ENCODE measurements at places on chromosomes 2 and 18.

DNA sequence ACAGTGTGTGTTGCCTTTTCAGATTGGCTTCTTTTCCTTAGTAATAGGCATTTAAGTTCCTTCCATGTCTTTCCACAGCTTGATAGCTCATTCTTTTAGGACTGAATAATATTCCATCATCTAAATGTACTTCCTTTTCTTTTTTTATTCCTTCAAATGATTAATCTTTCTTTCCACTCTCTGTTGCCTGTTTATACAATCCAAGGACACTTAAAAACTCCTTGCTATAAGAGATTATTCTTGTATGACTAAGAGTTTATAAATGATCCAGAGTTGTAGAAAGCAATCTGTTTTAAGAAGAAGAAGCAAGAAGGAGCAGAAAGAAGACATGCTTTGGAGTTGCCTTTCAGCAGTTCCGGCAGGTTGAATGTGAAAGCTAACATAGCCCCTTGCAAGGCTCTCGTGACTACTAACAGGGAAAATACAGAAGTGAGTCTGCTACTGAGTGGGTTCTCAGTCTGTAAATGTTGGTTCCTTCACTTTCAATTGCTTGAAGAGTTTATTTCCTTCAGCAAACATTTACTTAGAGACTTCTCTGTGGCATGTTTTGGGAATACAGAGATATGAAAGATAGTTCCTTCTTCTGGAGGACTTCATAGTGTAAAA is 123.0 kb downstream of the PMAIP1 start:
- DNase-seq, result no peak

- no peak for DNase-seq
Measured at GRCh38 chr2:228628682-228629081, 447.2 kb upstream of the SPHKAP start.

GRCh38 chr2:170680172-170680941 is 34.8 kb upstream of the SP5 start:
- DNase-seq, result no peak

GRCh38 chr2:9092383-9093282 is 89.1 kb upstream of the MBOAT2 start:
- DNase-seq, result no peak

DNA sequence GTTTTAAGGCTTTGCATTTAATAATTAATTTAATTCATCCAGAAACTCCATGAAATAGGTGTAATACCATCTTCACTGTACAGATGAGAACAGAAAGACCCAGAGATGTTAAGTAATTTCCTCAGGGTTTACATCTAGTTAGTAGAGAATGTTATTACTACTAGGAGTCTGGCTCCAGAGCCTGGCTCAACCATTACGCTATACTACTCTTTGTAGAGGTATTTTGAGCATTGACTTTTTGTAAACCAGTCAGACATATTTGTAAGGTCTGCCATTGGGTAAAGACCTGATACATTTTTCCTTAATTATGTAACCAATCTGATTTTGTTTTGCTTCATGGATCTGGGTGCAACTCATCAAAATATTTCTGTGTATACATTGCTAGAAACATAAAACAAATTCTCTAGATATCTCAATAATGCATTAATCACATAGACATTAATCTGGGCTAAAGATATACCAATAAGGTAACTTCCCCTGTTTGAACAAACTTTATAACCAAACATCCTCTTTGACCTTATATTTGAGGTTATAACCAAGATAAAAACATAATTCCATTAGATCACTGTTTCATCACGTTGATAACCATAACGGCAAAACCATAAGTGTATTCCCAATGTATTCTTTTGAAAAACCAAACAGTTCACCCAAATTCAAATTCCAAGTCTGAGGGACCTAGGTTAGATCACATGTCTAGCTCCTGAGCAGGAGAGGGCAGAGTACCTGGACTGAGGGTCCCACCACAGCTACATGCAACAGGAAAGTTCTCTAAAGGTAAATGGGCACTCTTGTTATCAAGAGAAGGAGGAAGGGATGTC is 135.0 kb downstream of the IKZF2 start:
- no peak for DNase-seq

GRCh38 chr2:120710256-120710655 is 25.4 kb upstream of the GLI2 start:
- DNase-seq, result no peak

GRCh38 chr2:220568296-220568695 is 940.9 kb downstream of the SLC4A3 start:
- DNase-seq, result no peak

GRCh38 chr2:48699348-48699930 is 56.1 kb downstream of the LHCGR start:
- no peak for DNase-seq

DNA sequence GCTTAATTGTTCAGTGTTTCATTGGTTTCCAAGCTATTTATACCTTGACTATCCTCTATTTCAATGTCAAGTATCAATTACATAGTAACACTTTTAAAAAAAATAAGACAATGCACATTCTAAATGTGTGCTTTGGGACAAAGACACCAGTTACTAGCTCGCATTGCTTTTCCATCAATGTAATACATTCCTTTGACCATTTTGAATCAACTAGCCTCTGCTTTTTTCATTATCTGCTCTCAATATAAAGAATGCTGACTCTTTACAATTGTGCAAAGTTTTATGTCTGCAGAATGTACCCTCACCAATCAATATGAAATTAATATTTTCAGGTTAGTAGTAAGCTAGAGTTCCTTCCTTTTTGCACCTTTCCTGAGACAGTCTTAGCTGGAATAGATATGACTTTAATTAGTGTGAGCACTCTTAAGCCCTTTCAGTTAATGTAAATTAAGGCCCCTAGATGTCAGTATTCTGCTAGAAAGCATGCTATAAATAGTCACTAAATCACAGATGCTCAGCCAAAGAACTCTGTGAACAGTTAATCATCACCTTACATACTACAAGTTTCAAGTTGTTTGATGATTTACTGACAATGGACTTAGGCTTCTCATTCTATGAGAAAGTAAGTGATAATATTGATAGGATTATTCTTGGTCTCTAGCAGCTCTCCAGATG is 413.6 kb downstream of the PTH2R start:
- DNase-seq, result no peak

GRCh38 chr2:55550368-55551102 is 31.0 kb downstream of the CFAP36 start:
- no peak for DNase-seq

GRCh38 chr18:961644-962355 is 57.1 kb downstream of the ADCYAP1 start:
- peak; percentile 11 for DNase-seq

DNA sequence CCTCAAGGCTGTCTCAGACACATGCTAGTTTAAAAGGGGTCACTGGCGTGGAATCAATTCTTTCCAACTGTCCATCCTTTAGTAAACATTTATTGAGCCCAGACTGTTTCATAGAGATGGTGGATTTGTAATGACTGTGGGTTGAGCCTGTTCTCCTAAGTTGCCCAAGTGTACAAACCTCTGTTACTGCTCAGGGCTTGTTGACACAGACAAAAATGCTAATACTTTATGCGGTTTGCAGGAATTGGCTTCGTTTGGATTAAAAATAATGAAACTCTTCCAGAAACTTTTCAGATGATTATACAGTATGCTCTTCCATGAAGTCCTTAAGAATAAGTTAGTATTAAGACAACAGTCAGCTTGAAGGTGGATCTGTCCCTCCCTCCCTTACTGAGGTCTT is 83.6 kb upstream of the MGAT5 start:
- no peak for DNase-seq

GRCh38 chr2:127673291-127674069 is 1.9 kb downstream of the LIMS2 start:
- DNase-seq, result no peak

GRCh38 chr18:22387787-22388186 is 29.9 kb downstream of the CTAGE1 start:
- no peak for DNase-seq

DNA sequence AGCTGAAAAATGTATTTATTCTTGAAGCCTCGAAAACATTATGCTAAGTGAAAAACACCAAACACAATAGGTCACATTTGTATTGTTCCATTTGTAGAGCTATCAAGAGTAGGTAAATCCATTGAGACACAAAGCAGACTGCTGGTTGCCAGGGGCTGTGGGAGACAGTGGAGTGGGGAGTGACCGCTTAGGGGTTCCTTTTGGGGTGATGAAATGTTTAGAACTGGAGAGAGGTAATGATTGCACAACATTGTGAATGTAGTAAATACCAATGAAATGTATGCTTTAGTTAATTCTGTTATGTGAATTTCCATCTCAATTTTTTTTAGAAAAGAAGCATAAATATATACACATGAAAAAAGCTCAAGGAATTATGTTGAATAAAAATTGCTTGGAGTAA is 15.8 kb downstream of the KCTD18 start:
- DNase-seq, result no peak

- no peak for DNase-seq
Measured at GRCh38 chr2:171086352-171087290, 74.1 kb downstream of the TLK1 start.

DNA sequence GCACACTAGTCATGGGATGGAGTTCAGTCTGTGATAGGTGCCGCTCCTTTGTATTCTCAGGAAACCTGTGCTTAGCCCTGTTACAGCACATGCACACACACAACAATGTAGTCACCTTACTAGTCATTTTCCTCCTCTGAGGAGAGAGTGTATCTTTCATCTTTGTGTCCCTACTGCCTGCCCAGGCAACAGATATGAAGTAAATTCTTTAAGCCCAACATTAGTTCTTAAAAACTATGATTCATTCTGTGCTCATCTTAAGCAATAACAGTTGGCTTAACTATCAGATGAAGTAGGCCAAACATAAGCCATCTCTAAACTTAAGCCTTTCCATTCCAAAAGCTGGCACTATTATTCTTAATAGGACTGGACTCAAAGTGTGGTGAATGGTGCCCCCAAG is 186.5 kb downstream of the LNPK start:
- no peak for DNase-seq

DNA sequence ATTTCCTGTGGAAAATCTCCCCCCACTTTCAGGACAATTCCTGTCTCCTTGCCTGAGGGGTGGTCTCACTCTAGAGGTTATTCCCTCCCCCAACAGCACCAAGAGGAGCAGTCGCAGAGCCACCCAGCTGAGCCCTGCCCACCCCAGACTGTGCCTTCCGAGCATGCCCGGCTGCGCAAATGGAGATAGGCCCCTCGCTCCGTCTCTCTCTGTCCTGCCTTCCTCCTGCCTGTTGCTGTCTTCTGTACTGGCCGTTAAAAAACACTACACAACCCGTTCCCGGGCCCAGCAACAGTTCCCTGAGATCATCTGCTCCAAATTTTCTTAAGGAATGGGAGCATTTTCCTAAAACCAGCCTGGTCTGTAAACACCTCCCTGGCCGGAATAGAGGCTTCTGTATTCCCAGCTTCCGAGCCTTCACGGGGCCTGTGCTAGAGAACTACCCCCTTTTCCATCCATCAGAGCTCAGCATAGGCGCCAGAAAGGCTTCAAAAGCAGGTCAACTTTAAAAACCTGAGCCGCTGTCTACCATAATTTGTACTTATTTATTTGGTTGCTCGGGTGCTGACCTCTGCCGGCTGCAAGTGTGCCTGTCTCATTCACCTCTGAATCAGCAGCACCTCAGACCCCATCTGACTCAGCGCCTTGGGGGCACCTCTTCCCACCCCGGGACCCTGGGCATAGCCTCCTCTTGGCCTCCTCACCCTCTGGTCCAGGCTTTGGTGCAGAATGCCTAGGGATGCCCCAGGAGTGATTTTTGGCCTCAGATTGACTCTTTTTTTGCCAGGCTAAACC is 159.4 kb downstream of the PXDN start:
- DNase-seq, result no peak

DNA sequence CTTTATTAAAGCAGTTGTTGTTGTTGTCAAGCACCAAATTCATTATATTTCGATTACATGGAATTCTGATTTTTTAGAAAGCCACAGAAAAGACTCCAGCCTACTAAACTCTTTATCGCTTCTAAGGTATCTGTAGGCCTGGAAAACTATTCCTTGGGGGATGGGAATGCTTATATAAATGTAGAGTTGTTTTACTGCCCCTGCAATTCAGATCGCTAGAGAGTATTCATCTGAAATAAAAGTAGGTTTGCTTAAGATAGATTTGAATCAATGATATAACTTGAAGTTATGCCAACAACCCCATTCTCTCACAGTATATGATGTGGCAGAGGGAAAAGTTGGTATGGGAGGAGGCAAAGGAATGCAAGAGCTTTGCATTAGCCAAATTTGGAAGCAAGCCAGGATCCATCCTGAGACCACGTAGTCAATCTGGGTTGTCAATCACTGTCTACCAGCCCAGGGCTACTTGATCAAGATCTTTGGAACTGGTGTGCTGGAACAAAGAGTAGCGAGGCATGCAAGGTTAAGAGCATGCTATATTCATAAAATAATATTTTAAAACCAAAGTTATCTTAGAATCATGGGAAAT is 95.9 kb downstream of the LYPD6B start:
- no peak for DNase-seq

DNA sequence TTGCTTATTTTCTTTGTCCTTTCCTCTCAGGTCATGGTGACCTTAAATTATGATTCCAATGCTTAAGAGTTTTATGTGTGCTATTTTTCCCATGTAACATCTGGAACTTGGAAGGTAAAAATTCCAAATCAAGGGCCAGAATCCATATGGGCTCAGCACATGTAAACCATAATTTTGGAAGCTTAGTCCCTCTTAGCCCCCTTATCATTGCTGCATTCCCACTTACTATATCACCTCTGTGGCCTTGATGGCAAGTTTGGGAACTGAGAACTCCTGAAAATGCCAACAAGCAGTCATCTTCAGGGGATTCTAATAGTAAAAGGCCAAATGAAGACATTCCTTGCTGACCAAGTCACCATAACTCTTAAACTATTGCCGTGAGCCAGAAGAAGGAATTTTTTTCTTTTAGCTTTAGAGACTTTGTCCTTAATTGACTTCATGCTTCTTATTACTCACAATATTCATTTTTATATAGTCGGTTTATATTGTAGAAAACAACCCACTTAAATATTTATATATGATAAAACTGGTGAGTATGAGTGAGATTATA is 251.4 kb downstream of the SLC8A1 start:
- no peak for DNase-seq

DNA sequence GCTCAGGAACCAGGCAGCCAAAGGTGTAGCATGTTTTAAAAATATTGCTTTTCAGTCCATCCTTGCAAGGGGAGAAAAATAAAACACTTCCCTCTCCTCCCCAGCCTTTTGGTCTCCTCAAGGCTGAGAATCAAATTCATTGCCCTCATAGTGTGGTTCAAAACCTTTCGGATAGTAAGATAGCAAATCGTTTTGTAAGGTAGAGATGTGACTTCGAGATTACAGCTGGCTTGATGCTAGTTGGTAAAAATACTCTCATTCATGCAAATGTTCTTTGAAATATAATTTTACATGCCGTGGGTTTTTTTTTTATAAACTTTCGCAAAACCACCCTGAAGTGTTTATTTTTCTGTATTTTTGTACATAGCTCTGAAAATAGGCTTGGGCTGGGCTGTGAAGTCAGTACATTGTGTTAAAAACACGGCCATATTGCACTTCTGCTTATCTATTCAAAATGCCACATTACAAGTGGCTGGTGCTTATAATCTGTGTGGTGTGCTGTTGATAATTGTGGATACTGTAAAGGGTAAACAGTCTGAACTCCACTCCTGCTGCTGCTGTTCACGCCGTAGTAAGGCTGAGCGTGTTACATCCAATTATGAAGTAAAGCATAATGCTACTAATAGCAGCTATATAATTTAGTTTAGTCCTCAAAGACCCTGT is 172.0 kb upstream of the SIX3 start:
- DNase-seq, result no peak
